ENCODE measurements at places on chromosomes 5 and 9. TPM values are rescaled to one million over a fixed set of nuclear protein-coding genes. Genes with fewer than 3 reads are reported as not detected.

EIF4E1B gene
- not detected for total RNA-seq

ORM2 gene
- total RNA-seq = not detected

ATOX1 gene
- total RNA-seq = 85.9 TPM

ADGRV1 gene
- total RNA-seq = 0.02 TPM

DEPDC1B gene
- total RNA-seq = 34.2 TPM

GFPT2 gene
- 0.16 TPM for total RNA-seq

PKD2L2 gene
- 0.30 TPM for total RNA-seq

NMRK1 gene
- 29.2 TPM for total RNA-seq

MSX2 gene
- not detected for total RNA-seq

TNFSF15 gene
- total RNA-seq = 0.47 TPM

GLRA1 gene
- total RNA-seq = not detected

ENTPD2 gene
- 0.19 TPM for total RNA-seq

RASGEF1C gene
- not detected for total RNA-seq

IGFBPL1 gene
- total RNA-seq = not detected

OR1J4 gene
- total RNA-seq = not detected

HTR1A gene
- not detected for total RNA-seq

CCL21 gene
- not detected for total RNA-seq

SLC34A3 gene
- not detected for total RNA-seq

TMEM252 gene
- not detected for total RNA-seq

FOXD4L3 gene
- not detected for total RNA-seq

SPINK1 gene
- total RNA-seq = not detected

OCLN gene
- total RNA-seq = 2.1 TPM

PCDHGB4 gene
- total RNA-seq = 0.09 TPM

NKD2 gene
- 0.86 TPM for total RNA-seq

LECT2 gene
- total RNA-seq = not detected

CARD6 gene
- 1.5 TPM for total RNA-seq

CCL27 gene
- 0.23 TPM for total RNA-seq

RELL2 gene
- 27.8 TPM for total RNA-seq

SPATA31D4 gene
- total RNA-seq = not detected

SLC34A1 gene
- 0.14 TPM for total RNA-seq

REEP2 gene
- 5.6 TPM for total RNA-seq

COL27A1 gene
- total RNA-seq = 9.1 TPM

TRIP13 gene
- total RNA-seq = 34.7 TPM

C9orf153 gene
- total RNA-seq = 0.46 TPM

FOXD4L4 gene
- total RNA-seq = 0.11 TPM

PCDHA9 gene
- not detected for total RNA-seq

HK3 gene
- not detected for total RNA-seq

PFN3 gene
- total RNA-seq = not detected

SPARC gene
- 0.30 TPM for total RNA-seq

GRIA1 gene
- total RNA-seq = not detected

CNTNAP3 gene
- not detected for total RNA-seq

ANKDD1B gene
- total RNA-seq = not detected

OR1L4 gene
- total RNA-seq = not detected

SEMA6A gene
- not detected for total RNA-seq

CENPK gene
- 70.5 TPM for total RNA-seq

PIP5KL1 gene
- 1.9 TPM for total RNA-seq

PCDH12 gene
- total RNA-seq = 0.80 TPM

CFAP157 gene
- total RNA-seq = not detected

HMGCR gene
- 51.1 TPM for total RNA-seq

TRPM3 gene
- not detected for total RNA-seq

AIF1L gene
- total RNA-seq = 1.4 TPM

All from activated CD4-positive, alpha-beta T cell treated with anti-CD3 and anti-CD28 coated beads for 36 hours (primary cell).